Vagina (tissue), 2 donors: ENCODE measurements at places on chromosomes 5 and 9. TPM values are rescaled to one million over a fixed set of nuclear protein-coding genes. Genes with fewer than 3 reads are reported as not detected.

DNA sequence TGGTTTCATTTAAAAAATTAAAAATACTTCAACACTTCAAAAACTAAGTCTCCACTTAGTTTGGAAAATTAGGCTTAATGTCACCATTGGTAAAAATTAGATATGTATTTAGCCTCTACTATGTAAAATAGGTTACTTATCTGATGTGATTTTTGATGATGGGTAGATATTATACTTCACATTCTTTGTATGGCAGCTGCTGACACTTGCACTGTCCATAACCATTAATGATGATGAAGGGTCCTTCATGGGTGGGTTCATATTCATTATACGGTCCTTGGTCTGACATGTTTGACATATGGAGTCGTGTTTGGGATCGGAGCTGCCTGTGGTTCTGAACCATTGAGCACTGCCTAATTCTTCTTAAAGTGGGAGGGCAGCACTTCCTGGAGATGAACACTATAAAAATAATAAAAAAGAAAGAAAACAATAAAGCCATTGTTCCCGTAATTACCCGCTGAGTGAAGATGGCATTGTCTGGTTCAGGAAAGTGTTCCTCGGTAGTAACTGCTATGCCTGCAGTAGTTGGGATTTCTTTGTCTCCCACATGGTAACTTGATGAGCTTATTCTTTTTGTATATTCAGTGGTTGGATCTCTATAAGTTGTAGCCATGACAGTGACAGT is 2.2 kb downstream of the LRRTM2 start:
- no peak overlapping the region for H3K27ac ChIP-seq
- DNase-seq, result no peak
- H3K4me3 ChIP-seq, result no peak overlapping the region
- H3K4me1 ChIP-seq, result peaks cover 70% of the 10 kb centered on the region
- H3K27me3 ChIP-seq, result no peaks in the 10 kb centered on the region

The TICAM2 gene
- total RNA-seq, result 0.98 TPM

The GDA gene
- total RNA-seq, result not detected

GRCh38 chr9:16143947-16144890 is 591.4 kb downstream of the CCDC171 start:
- no peak overlapping the region for H3K4me3 ChIP-seq
- H3K27me3 ChIP-seq, result no peaks in the 10 kb centered on the region
- no peak for DNase-seq
- H3K27ac ChIP-seq, result no peak overlapping the region

The PLAC8L1 gene
- not detected for total RNA-seq

- no peaks in the 10 kb centered on the region for H3K4me1 ChIP-seq
- DNase-seq, result no peak
- H3K36me3 ChIP-seq, result no peaks in the 10 kb centered on the region
Measured at GRCh38 chr5:109630093-109630492, 59.6 kb upstream of the MAN2A1 start.

DNA sequence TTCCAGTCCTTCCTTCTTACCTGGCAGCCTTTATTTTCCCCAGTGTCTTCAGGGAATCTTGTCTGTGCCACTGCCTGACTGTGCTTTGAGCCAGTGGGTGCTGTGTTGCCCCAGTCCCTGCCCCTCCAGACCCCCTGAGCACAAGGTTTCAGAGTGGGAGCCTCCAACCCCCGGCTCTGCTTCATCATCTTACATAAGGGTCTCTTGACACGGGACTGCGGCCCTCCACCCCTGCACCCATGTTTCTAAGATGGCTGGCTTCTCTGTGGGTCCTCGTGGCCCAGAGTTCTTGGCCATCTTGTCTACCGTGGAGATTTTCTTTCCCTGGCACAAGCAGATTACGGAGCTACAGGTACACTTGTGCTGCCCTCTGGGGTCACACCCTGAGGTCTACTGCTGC is 194.1 kb downstream of the CACNA1B start:
- DNase-seq, result no peak
- no peak overlapping the region for H3K27ac ChIP-seq
- H3K27me3 ChIP-seq, result no peaks in the 10 kb centered on the region
- no peaks in the 10 kb centered on the region for H3K36me3 ChIP-seq
- H3K4me3 ChIP-seq, result no peak overlapping the region
- H3K4me1 ChIP-seq, result no peaks in the 10 kb centered on the region

DNA sequence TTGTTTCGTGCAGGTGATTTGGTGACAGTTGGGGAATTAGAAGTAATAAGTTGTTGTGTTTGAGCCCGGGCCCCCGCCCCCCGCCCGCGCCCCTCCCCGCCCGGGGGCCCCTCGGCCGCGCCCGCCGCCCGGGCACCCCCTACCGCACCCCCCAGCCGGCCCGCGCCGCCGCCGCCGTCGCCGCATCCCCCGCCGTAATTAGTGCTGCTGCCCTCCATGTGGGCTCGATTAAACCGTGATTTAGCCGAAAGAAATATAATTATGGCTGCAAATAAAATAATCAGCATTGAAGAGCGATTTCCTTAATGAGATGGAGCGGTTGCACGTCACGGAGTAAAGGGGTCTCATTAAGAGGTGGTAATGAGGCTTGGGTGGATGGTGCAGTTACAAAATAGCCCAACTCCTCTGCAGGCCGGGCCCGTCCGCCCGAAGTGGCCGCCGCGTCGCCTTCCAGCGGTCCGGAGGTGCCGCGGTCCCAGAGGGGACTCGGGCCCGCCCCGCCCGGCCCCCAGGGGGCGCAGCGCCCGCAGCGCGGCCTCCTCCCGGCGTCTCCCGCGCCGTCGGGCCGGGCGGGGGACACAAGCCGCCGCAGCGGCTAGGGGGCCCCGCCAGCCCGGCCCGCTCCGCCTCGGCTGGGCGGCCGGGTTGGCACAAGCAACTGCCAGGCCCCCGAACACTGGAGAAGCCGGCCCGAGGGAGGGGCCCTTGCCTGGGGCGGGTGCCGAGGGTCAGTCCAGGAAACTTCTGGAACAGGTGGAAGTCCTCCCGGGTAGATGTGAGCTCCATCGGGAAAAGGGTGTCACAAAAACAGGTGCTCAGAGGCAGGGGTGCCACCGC is 6.9 kb upstream of the OTP start:
- H3K27me3 ChIP-seq, result peaks cover 13% of the 10 kb centered on the region
- H3K4me3 ChIP-seq, result no peak overlapping the region
- H3K4me1 ChIP-seq, result peaks cover 8% of the 10 kb centered on the region
- no peaks in the 10 kb centered on the region for H3K36me3 ChIP-seq
- DNase-seq, result no peak
- no peak overlapping the region for H3K27ac ChIP-seq

GRCh38 chr9:112140936-112141335 is 34.2 kb downstream of the SUSD1 start:
- H3K27me3 ChIP-seq, result no peaks in the 10 kb centered on the region
- H3K4me1 ChIP-seq, result no peaks in the 10 kb centered on the region
- no peak overlapping the region for H3K27ac ChIP-seq
- H3K36me3 ChIP-seq, result no peaks in the 10 kb centered on the region

GRCh38 chr5:147836439-147836838 is 5.0 kb upstream of the SPINK1 start:
- no peak overlapping the region for H3K4me3 ChIP-seq
- no peaks in the 10 kb centered on the region for H3K4me1 ChIP-seq
- H3K27me3 ChIP-seq, result no peaks in the 10 kb centered on the region

- no peaks in the 10 kb centered on the region for H3K27me3 ChIP-seq
- no peaks in the 10 kb centered on the region for H3K4me1 ChIP-seq
- H3K36me3 ChIP-seq, result no peaks in the 10 kb centered on the region
- no peak overlapping the region for H3K27ac ChIP-seq
Measured at GRCh38 chr5:143922718-143923117, 110.8 kb downstream of the HMHB1 start.

DNA sequence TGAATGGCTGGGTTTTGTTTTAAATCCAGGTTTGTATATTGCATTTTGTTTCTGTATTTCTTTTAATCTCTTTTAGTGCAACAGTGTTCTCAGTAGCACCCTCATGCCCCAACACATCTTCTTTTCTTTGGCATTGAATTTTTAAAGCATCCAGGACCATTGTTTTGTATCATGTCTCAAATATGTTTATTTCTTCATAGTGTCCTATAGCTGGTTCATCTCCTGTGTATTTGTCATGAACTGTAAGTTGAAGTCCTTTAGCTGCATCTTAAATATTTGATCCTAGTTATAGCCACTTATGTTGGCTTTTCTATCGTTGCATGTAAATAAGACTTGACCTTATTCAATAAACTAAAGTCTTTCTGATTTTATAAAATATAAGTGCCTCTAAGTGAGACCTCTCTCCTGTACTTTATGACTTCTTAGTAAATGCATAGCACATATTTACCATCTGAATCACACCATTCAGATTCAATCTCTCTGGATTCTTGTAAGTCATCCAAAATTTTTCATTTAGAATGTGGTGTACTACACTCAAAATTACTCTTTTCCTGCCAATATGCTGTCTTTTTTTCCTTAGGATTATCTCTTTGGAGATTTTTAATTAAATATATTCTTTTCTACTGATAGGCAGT is 21.0 kb upstream of the ERCC6L2 start:
- no peak for DNase-seq
- no peak overlapping the region for H3K4me3 ChIP-seq
- H3K27me3 ChIP-seq, result no peaks in the 10 kb centered on the region
- no peaks in the 10 kb centered on the region for H3K36me3 ChIP-seq
- H3K4me1 ChIP-seq, result no peaks in the 10 kb centered on the region
- no peak overlapping the region for H3K27ac ChIP-seq

- no peak for DNase-seq
- H3K4me1 ChIP-seq, result peaks cover 22% of the 10 kb centered on the region
- H3K36me3 ChIP-seq, result no peaks in the 10 kb centered on the region
- H3K27me3 ChIP-seq, result no peaks in the 10 kb centered on the region
Measured at GRCh38 chr5:158421319-158421718, 562.4 kb upstream of the CLINT1 start.

The OBP2A gene
- total RNA-seq, result not detected

The MEF2C gene
- total RNA-seq, result 22.3 TPM

DNA sequence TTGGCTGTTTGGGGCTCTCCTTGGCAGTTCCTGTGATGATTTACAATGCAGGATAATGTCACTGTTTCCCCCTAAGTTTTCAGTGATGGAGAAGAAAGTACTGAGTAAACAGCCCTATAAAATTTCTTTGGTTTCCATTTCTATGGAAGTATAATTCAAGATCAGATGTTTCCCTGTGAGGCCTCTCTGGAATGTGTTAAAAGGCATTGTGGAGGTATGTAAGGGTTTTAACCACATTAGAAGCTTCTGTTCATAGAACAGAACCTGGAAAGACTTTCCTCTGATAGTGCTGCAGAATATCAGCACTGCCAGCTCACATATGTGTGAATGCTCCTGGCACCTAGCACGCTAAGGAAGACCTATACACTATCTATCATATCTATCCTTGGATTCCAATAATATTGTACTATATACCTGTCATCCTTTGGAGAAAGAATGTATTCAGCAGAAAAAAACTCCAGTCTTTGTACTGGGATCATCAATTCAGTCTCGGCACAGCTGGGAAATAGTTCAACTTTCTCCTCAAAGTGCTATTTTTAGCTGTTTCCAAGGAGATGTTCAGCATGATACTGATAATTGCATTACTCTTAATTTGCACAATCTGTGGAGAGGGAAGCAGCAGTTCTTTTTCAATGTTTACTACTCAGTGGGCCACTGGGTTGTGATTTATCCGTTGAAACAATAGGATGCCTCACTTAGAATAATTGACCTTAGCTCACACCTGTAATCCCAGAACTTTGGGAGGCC is 21.9 kb downstream of the TTC1 start:
- peaks cover 17% of the 10 kb centered on the region for H3K4me1 ChIP-seq
- no peak overlapping the region for H3K4me3 ChIP-seq

- no peaks in the 10 kb centered on the region for H3K27me3 ChIP-seq
- H3K4me1 ChIP-seq, result peaks cover 44% of the 10 kb centered on the region
- DNase-seq, result no peak
- H3K36me3 ChIP-seq, result no peaks in the 10 kb centered on the region
- H3K27ac ChIP-seq, result peak overlapping the region; percentile 64
Measured at GRCh38 chr5:16549491-16550206, 67.1 kb downstream of the RETREG1 start.

GRCh38 chr9:94703488-94704140 is 22.9 kb upstream of the AOPEP start:
- DNase-seq, result no peak
- no peaks in the 10 kb centered on the region for H3K27me3 ChIP-seq
- no peaks in the 10 kb centered on the region for H3K36me3 ChIP-seq
- no peaks in the 10 kb centered on the region for H3K4me1 ChIP-seq

GRCh38 chr5:74426506-74426905 is 214.0 kb downstream of the ENC1 start:
- no peak overlapping the region for H3K4me3 ChIP-seq
- no peaks in the 10 kb centered on the region for H3K27me3 ChIP-seq
- H3K27ac ChIP-seq, result no peak overlapping the region
- H3K4me1 ChIP-seq, result no peaks in the 10 kb centered on the region

The ERP44 gene
- 13.5 TPM for total RNA-seq

GRCh38 chr9:4984171-4984620 is 876 bp upstream of the JAK2 start:
- peaks cover 38% of the 10 kb centered on the region for H3K4me1 ChIP-seq
- H3K27me3 ChIP-seq, result no peaks in the 10 kb centered on the region
- no peak for DNase-seq
- H3K27ac ChIP-seq, result peak overlapping the region; percentile 94
- peak overlapping the region; percentile 49 for H3K4me3 ChIP-seq

DNA sequence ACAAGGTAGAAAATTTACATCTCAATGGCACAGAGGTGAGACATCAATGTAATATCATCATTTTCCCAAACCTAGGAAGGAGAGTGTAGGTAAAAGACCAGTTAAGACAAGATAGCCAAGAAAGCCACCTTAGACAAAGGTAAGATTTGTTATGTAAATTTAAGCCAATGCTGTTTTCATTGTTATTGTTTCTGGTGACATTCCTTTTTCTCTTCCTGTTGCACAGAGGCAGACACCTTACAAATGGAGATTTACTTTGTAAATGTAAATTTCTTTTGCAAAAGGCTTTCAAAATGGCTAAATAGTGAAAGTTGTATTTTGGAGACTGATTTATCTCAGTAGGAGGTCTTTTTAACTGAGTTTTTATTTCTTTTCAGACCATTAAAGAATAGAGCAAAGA is 159.1 kb downstream of the YIPF5 start:
- H3K27ac ChIP-seq, result no peak overlapping the region
- no peaks in the 10 kb centered on the region for H3K36me3 ChIP-seq
- H3K4me1 ChIP-seq, result no peaks in the 10 kb centered on the region
- no peak overlapping the region for H3K4me3 ChIP-seq
- H3K27me3 ChIP-seq, result no peaks in the 10 kb centered on the region

The RUSC2 gene
- 18.9 TPM for total RNA-seq

GRCh38 chr5:110590187-110590586 is 136.3 kb downstream of the TMEM232 start:
- H3K4me1 ChIP-seq, result no peaks in the 10 kb centered on the region
- H3K27me3 ChIP-seq, result no peaks in the 10 kb centered on the region
- H3K27ac ChIP-seq, result no peak overlapping the region

GRCh38 chr5:2917524-2917923 is 166.0 kb upstream of the IRX2 start:
- no peak overlapping the region for H3K4me3 ChIP-seq
- DNase-seq, result no peak
- no peak overlapping the region for H3K27ac ChIP-seq
- H3K4me1 ChIP-seq, result no peaks in the 10 kb centered on the region
- no peaks in the 10 kb centered on the region for H3K27me3 ChIP-seq

GRCh38 chr9:38038307-38039089 is 30.5 kb downstream of the SHB start:
- H3K4me3 ChIP-seq, result no peak overlapping the region
- no peak overlapping the region for H3K27ac ChIP-seq
- no peaks in the 10 kb centered on the region for H3K36me3 ChIP-seq
- H3K4me1 ChIP-seq, result peaks cover 79% of the 10 kb centered on the region

GRCh38 chr5:83097689-83098231 is 20.4 kb downstream of the XRCC4 start:
- no peak for DNase-seq
- H3K4me1 ChIP-seq, result no peaks in the 10 kb centered on the region
- no peak overlapping the region for H3K27ac ChIP-seq
- no peak overlapping the region for H3K4me3 ChIP-seq
- no peaks in the 10 kb centered on the region for H3K36me3 ChIP-seq

The CNTLN gene
- 13.3 TPM for total RNA-seq

The RASGRF2 gene
- total RNA-seq, result 8.8 TPM
